ENCODE measurements at places on chromosomes 7 and 10.

GRCh38 chr7:39686261-39686924 is 63.0 kb downstream of the RALA start:
- no peak for DNase-seq

DNA sequence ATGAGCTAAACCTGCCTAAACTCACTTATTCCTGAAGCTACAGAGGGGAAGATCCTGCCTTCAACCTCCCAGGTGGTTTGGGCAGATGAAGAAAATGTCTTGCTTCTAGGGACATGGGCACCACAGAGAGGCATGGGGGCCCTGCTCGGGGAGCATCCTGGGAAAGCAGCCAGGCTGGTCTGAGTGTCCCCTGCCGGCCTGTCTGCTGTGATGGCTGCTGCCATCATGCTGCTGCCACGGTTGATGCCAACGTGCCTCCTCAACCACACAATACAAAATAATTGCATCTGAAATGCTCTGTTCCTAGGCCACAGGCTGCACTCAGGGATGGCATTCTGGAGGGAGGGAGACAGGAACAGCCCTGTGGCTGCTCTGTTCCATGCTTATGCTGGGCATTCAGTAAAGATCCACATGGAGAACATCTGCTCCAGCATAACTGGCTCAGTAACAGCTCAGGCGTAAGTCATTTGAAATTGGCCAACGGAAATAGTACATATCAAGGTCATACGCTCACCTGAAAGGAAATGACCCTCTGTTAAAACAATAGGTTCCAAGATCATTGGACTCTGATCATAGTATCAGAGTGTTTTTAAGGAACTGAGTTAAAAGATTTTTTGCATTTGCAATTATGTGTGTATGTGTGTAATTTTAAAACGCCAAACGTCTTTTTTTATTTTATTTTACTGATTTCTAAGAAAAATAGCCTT is 299.0 kb downstream of the TNS3 start:
- DNase-seq: no peak

DNA sequence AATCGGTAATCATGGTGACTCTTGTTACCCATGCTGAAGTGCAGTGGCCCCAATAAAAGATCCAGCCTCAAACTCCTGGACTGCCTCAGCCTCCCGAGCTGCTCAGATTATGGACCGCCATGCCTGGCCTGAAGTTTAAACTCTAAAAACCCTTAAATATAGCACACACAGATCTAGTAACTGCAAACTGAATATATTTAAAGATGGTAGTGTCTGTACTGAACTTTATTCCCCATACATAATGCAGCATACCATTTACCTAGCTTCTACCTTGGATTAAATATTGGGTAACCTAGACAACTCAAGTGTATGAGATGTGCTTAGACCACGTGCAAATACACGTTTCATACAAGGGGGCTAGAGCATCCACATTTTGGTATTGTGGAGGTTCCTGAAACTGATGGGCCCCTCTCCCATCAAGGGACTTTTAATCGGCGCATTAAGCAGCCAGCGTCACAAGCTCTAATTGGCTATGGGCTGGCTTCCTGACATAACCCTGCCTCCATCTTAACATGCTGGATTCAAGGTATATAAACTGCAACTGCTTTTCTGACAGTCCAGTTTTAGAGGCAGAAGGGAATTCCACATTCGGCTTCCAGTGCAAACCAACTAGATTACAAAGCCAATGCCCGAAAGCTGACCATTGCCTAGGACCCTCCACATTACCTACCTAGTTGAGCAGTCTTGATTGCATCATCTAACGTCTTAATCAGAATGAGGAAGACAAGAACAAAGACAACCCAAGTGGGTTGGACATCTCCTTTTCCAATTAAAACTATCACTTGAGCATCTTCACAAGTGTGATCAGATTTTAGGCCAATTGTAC is 13.0 kb downstream of the HNRNPA2B1 start:
- no peak for DNase-seq

GRCh38 chr7:106608661-106609060 is 52.3 kb downstream of the CCDC71L start:
- DNase-seq: no peak

DNA sequence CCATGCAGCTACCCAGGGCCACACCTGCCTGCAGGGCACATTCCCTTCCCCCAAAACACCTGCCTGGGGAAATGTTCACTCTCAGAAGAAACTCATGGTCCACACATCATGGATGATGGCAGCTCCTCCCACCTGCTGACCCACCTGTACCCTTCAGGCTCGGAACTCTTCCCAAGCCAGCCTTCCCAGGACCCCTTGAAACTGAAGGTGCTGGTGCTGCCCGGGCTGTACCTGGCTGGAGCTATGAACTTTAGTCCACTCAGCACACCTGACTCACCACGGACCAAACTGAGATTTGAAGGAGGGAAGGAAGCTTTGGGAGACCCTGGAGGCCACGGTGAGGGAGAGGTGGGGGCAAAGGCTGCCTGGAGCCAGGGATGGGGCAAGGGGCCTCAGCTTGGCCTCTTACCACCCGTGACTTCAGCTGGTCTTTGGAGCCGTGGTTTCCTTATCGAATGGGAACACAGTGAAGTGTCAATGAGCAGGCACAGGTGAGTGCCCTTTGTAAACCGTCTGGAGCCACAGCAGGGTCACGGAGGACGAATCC is 30.1 kb upstream of the INPP5A start:
- no peak for DNase-seq

DNA sequence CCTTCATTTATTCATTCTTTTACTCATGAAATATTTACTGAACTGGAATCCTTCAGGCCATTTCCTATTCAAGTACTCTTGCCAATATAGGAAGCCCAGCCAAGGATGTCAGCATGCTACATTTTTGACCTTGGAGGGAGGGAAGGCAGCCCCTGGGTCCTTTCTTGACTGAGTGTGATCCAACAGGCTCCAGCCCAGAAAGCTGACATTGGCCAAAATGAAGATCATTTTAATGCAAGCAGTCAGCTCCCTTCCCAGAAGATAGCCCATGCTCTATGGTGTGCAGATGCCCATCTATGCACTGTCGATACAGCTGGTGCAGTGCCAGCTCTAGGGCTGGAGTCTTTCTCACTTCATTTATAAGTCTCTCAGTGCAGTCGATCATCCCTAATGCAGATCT is 646.0 kb downstream of the KCNMA1 start:
- no peak for DNase-seq

- DNase-seq: peak; percentile 33
Observed at GRCh38 chr7:99374111-99375064, at the start of gene ARPC1B. TSS of gene ARPC1B (plus strand) at chr7:99374730. CDS start at chr7:99385715, 10,985 bp downstream.

- DNase-seq: no peak
Observed at GRCh38 chr10:24519950-24520349, 203.7 kb downstream of the ARHGAP21 start.

DNA sequence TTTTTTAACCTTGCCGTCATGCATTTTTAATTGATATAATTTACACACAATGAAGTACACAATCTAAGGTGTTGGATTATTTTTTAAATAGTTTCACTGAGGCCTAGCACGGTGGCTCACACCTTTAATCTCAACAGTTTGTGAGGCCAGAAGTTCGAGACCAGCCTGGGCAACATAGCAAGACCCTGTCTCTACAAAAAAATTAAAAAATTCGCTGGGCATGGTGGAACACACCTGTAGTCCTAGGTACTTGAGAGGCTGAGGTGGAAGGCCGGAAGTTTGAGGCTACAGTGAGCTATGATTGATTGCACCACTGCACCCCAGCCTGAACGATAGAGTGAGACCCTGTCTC is 92.8 kb upstream of the OIT3 start:
- DNase-seq: no peak

GRCh38 chr7:21656081-21656480 is 113.2 kb downstream of the DNAH11 start:
- peak; percentile 24 for DNase-seq

DNA sequence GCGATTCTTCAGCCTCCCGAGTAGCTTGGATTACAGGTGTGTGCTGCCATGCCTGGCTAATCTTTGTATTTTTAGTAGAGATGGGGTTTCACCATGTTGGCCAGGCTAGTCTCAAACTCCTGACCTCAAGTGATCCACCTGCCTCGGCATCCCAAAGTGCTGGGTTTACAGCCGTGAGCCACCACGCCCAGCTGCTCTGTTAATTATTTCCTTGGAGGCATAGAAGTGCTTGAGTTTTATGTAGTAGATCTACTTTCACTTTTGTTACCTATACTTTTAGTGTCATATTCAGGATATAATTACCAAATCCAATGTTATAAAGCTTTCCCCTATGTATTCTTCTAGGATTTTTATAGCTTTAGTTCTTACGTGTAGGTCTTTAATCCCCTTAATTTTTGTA is 1093.0 kb downstream of the GATA3 start:
- no peak for DNase-seq

DNA sequence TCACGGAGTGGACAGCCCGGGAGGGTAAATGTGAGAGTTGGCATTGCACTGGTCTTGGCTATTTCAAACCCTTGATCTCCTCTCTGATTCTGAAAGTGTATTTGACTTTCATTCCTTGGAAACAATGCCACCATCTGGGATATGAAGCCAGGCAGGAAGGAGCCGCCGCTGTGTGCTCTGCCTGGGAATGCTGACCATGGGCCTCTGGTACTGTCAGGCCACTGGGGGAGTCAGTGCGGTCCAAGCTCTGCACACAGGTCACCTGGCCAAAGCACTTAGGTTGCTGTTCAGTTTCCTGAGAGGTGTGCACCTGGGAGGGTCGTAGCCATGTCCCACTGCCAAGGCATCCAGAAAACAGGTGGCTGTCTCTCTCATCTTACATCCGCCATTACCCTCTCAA is 68.5 kb upstream of the SHH start:
- DNase-seq: no peak

GRCh38 chr10:6795541-6795940 is 215.5 kb upstream of the PRKCQ start:
- no peak for DNase-seq

- no peak for DNase-seq
Observed at GRCh38 chr7:136293841-136294391, 316.8 kb upstream of the MTPN start.

GRCh38 chr10:132812520-132812919 is 26.6 kb upstream of the NKX6-2 start:
- DNase-seq: no peak

GRCh38 chr7:14048889-14049288 is 59.4 kb upstream of the ETV1 start:
- DNase-seq: no peak

DNA sequence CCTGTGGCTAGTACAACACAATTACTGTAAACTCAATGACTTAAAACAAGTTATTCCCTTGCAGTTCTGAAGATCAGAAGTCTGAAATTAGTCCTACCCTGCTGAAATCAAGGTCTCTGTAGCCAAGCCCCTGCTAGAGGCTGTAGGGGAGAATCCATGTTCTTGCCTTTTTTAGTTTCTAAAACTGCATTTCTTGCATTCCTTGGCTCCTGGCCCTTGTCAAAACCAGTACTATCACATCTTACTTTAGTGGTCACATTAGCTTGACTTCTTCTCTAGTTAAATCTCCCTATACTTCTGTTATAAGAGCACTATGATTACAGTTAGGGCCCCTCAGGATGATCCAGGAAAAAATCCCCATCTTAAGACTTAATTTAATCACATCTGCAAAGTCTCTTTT is 567.0 kb downstream of the GFRA1 start:
- no peak for DNase-seq

- DNase-seq: no peak
Observed at GRCh38 chr10:51459476-51459875, 239.9 kb downstream of the CSTF2T start.

- DNase-seq: no peak
Observed at GRCh38 chr10:1120801-1121211, 64.6 kb downstream of the WDR37 start.

DNA sequence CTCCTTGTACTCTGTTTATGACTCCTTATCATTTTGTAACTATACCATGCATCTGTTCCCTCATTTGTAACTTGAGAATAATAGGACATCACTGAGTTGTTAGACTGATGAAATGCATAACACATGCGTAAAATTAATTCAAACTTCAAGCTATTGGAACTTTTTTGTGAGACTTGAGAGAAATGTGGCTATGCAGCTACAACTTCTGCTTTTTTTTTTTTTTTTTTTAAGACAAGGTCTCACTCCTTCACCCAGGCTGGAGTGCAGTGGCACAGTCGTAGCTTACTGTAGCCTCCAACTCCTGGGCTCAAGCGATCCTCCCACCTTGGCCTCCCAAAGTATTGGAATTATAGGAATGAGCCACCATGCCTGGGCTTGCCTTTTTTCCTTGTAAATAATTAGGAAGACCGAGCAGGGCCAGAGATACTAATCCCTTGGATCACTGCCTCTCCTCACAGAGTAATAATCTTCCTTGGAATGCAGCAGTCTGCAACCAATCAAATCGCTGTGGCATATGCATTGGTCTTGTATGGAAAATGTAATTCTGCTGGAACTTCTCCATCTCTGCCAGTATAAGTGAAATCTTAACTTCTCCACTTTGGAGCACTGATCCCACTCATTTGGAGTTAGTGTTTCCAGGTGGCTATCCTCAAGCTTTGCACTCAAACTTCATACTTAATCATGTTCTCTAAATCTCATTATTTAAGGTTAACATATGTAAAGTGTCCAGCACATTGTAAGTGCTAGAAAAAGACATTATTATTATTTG is 2.0 kb upstream of the PANK1 start:
- DNase-seq: no peak

- peak; percentile 81 for DNase-seq
Observed at GRCh38 chr10:25226775-25227682, 52.2 kb downstream of the GPR158 start.

GRCh38 chr10:63228237-63228636 is 95.1 kb downstream of the NRBF2 start:
- DNase-seq: no peak

GRCh38 chr7:139645572-139646523 is 122.4 kb downstream of the CLEC2L start:
- peak; percentile 93 for DNase-seq

DNA sequence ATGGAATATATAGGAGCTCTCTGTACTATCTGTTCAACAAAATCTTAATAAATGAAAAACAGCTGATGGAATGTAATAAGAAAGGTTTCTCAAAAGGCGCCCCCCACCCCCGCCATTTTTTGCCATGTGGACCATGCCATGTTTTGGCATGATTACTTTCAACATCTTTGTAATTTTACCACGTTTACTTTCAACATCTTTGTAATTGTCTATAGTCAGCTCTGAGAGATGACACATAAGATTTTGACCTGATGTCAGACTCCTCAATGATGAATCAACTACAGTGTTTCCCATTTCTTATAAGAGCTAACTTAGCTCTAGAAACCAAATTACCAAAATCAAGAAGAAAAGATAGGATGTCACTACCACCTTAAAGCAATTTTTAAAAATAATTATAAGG is 144.9 kb upstream of the AHR start:
- DNase-seq: no peak

DNA sequence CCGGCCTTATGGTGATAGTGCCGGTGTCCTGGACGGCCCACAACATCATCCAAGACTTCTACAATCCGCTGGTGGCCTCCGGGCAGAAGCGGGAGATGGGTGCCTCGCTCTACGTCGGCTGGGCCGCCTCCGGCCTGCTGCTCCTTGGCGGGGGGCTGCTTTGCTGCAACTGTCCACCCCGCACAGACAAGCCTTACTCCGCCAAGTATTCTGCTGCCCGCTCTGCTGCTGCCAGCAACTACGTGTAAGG is 713 bp downstream of the CLDN4 start:
- no peak for DNase-seq

- DNase-seq: no peak
Observed at GRCh38 chr7:47323904-47324303, 258.0 kb downstream of the TNS3 start.

All from globus pallidus (tissue), 1 donor.